ENCODE measurements at places on chromosomes 4 and X. TPM values are rescaled to one million over a fixed set of nuclear protein-coding genes. Genes with fewer than 3 reads are reported as not detected.

- DNase-seq: no peak
These were observed 8.6 kb downstream of the DAPP1 start for GRCh38 chr4:99825272-99825671.

The NPY2R gene
- total RNA-seq: 0.20 TPM

The SMIM10L2A gene
- 0.99 TPM for total RNA-seq

The SPANXN3 gene
- total RNA-seq: not detected

DNA sequence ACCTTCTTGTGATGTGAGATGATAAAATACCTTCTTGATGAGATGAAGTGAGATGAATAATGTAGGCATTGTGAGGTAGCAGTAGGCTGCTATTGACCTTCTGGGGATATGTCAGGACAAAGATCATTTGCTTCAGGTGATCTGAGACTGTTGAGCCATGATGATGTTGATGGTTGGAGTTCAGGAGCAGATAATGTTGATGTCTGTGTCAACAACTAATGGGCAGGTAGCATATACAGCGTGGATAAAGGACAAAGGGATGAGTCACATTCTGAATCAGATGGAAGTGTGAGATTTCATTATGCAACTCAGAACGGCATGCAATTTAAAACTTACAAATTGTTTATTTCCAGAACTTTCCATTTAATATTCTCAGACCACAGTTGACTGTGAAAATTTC, 57.3 kb downstream of the RAP1GDS1 start:
- DNase-seq: no peak

Data from skin of body (tissue), 3 donors.